Osteoblast (primary cell): ENCODE measurements at places on chromosomes 12 and 14. TPM values are rescaled to one million over a fixed set of nuclear protein-coding genes. Genes with fewer than 3 reads are reported as not detected.

- peak; percentile 94 for DNase-seq
Observed at GRCh38 chr14:35336494-35337268, 44.5 kb downstream of the PSMA6 start.

Gene SLC6A12
- not detected in 2 replicates for total RNA-seq

Gene PSMB5
- 162 and 164 TPM in 2 replicates for total RNA-seq

Gene CLEC2D
- 9.4 TPM in 2 replicates for total RNA-seq

GRCh38 chr14:85531141-85531586 is 1.2 kb downstream of the FLRT2 start:
- DNase-seq: peak; percentile 91

- DNase-seq: no peak
Observed at GRCh38 chr12:108858311-108859074, 1.1 kb upstream of the SSH1 start.
